Stimulated activated CD4-positive, alpha-beta T cell treated with anti-CD3 and anti-CD28 coated beads, Interleukin-4, amount 100 ng/mL, for 48 hours (primary cell): ENCODE measurements at places on chromosomes 2 and 18.

GRCh38 chr2:172098650-172099471, 3.8 kb downstream of the DLX2 start:
- no peak for DNase-seq

DNA sequence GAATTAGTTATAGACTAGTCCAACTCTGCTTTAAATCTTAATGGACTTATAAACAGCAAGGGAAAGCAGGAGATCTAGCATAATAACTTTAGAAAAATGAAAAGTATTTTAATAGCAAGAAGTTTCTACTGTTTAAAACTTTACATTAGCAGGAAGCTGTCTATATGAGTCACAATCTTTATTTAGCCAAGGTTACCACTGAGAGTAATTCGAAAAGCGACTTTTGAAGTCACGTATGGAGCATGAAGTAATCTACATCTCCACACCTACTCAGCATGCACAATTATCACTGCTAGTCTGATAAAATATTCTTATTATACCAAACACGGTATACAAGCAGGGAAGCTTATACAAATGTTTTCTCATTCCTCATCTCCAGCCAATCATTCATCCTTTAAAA, 515.4 kb upstream of the SOX11 start:
- DNase-seq: no peak

GRCh38 chr2:119049968-119050704, 108.1 kb downstream of the MARCO start:
- no peak for DNase-seq

DNA sequence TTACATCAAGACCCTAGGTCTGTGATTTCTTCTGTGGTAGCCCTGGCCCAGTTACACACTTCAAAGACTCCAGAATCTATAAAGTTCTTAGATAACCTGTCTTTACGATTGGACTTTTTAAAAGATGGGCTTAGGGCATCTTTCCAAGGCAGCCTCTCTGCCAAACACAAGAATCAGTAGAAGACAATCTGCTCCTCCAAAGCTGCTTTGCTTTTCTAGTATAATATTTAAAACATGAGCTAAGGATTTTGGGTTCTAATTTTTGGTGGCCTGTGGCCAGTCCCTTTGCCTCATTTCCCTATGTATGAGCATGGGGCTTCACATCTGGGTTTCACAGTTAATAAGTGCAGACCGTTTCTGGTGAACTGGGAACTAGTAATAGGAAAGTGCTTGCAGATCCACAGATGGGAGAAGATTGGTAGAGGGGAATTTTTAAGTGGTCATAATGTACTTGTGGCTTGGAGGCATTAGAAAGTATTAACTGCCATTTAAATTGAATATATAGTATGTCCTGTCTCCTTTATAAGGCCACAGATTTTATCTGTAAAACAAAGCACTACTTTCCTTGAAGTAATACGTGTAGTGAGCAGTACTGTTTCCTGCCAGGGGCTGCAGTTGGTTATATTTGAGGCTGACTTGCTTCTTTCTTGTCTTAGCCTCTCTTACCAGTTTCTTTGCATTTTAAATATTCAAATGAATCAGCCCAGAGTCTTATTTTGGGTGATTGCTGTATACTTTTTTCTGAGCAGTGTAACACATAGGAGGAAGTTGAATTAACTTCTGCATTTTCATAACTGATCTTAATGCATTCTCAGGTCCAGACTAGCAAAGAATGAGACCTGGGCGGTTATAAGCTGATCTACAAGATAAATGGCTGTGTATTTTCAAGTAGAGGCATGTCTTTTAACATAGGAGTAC, 1.5 kb downstream of the ARPC2 start:
- no peak for DNase-seq

- no peak for DNase-seq
Observed at GRCh38 chr2:109017017-109017416, 28.0 kb upstream of the EDAR start.

DNA sequence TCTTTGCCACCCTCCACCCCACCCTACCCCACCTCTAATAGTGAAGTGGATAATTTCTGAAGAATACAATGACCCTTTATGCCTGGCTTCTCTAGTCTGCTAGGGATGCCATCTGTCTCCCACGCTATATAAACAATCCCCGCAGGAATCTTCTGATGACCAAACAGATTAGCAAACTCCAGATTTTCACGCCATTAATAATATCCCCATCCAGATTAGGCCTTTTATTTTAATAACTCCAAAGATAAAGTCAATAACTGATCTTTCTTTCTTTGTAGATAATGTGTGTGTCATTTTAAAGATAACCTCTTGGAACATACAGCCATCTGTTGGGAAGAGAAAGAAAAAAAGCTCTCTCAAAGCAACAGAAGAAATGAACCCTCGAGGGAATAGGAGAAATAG, 47.9 kb upstream of the CCDC150 start:
- no peak for DNase-seq
